ENCODE measurements at places on chromosomes 5 and 9.

DNA sequence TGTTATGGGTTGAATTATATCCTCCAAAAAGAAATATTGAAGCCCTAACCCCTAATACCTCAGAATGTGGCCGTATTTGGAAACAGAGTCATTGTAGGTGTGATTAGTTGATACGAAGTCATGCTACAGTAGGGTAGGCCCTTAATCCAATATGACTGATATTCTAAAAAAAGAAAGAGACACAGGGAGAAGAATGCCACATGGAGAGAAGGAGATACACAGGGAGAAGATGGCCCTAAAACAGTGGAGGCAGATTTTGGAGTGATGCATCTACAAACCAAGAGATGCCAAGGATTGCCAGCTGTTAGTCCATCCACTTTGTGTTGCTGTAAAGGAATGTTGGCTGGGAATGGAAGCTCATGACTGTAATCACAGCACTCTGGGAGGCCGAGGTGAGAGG is 21.3 kb downstream of the ARRDC3 start:
- no peak for DNase-seq

GRCh38 chr5:141605523-141606277 is 13.1 kb downstream of the DIAPH1 start:
- no peak for DNase-seq

DNA sequence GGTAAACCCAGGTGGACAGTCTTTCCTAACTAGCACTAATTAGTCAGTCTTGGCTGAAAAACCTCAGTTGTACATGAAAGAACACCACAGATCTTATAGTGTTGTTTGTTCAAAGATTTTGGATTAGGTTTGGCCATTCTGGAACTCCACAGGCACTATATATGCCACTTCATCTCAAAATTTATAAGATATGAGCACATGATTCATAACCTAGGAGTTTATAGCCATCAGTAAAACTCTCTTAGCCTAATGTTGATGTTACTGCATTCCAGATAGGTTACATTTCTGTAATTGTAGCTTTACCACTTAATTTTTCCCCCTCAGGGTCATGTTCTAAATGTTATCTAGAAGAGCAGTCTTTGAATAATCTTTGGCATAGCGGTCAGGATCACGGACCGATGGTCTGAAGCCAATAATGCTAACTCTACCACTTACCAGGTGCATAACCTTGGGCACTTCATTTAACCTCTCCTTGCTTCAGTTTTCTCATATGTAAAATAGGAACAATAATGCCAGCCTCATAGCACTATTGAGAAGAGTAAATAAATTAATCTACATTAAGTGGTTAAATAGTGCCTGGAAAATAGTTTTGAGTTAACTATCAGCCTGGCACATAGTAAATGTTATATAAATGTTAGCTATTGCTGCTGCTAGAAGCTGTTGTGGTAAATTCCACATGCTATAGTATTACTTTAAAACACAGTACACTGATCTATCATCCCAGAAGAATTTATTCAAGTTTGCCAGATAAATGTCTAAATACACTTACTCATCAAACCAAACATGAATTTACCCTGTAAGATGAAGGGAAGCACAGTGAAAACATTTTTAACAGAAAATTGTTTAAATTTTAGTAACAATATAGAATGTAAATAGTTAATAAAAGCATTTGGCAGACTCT is 743.9 kb downstream of the NR2F1-AS1 start:
- no peak for DNase-seq

- DNase-seq = no peak
Measured at GRCh38 chr9:34124099-34124498, 2.4 kb downstream of the DCAF12 start.

GRCh38 chr5:160001457-160001856 is 7.5 kb upstream of the TTC1 start:
- no peak for DNase-seq

DNA sequence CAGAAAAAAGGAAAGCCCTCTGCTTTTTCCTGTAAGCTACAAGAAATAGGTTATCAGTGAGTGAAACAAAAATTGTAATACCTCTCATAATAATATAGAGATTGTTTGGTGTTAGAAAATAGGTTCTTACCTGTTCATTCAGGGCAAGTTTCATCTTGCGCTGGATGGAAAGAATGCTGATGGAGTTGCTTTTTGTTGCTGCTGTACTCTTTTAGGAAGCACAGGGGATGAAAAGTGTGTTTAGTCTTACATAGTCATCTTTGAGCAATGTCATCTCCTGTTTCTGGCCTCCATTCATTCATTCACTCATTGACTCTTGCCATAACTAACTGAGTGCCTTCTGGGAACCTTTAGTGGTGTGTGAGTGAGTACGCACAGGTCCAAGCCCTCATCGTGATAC is 6.4 kb downstream of the ENTREP1 start:
- DNase-seq = no peak

GRCh38 chr5:96924016-96924443 is 11.8 kb upstream of the LNPEP start:
- no peak for DNase-seq

GRCh38 chr5:138033386-138033808 is 518 bp upstream of the FAM13B start:
- no peak for DNase-seq

GRCh38 chr5:124876983-124877382 is 130.5 kb upstream of the ZNF608 start:
- no peak for DNase-seq

DNA sequence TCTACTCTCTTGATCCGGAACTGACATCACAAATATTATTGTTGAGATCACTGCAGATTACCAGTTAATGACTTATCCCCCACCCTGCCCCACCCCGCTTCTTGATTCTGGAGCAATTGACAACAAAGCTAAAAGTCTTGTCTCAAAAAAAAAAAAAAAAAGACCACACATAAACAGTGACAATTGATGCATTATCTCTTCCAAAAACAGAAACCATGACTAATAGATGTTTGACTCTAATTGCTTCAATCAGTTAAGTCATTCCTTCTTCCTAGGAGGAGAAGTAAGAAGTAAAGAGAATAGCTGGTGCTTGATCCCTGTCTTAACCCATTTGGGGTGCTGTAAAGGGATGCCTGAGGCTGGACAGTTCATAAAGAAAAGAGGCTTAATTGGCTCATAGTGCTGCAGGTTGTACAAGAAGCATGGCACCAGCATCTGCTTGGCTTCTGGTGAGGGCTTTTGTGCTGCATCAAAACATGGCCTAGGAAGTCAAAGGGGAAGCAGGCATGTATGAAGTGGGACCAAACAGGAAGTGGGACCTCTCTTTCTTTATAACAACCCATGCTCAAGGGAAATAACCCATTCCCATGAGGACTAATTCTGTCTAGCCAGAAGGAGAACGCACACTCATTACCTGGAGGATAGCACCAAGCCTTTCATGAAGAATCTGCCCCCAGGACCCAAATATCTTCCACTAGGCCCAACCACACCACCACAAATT is 158.7 kb downstream of the TMEM167A start:
- peak; percentile 77 for DNase-seq

- peak; percentile 60 for DNase-seq
Measured at GRCh38 chr5:78544561-78545201, 103.9 kb downstream of the LHFPL2 start.

DNA sequence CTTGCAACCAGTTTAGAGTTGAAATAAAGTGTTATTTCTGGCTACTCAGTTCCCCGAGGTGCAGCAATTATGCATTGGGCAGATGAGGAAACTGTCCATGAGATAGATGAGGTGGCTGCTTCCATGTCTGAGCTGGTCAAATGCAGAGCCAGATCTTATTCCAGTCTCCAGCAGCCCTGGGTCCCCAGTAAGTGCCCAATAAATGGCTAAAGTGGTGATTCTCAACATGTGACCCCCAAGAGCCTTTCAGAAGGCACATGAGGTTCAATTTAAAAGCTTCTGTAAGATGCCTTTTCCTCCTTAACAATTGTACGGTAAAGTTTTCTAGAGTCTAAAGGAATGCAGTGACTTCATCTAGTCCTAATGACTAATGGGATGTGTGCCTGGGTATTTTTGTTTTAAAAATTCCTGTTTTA is 17.5 kb downstream of the ATOX1 start:
- no peak for DNase-seq

DNA sequence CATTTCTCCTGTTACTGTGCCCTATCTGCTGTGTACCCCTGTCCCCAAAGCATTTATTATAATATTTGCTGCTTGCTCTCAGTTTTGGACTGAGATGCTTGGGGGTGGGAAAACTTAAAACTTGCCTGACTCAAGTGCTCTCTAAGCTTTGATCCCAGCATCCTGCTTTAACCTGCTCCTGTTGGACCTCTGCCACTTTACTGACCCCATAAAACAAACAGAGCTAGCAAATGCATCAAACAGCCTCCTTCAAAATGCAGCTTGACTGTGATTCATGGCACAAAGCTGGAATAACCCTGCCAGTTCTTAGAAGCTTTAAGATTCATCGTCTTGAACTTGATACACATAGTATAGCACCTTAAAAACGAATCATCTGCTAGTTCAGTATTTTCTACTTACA is 212.5 kb downstream of the DEPDC1B start:
- DNase-seq = no peak

- no peak for DNase-seq
Measured at GRCh38 chr5:131245312-131245711, 18.5 kb upstream of the CDC42SE2 start.

DNA sequence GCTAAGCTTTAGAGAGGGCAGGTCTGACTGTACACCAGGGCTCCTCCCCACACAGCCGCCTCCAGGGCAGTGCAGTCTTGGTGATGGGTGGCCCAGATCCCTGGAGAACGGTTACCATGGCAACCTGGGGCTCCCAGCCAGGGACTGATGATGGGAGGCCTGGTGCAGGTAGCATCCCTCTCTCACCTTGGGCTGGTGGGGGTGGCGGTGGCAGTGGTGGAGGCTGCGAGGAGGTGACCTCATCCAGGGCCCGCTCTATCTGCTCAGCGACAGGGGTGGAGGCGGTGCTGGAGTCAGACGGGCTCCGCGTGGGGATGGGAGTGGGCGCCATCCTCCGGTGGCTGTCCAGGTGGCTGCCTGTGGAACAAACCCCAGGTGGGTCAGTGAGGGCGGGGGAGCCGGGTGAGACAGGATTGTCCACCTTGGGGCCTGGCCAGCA is 12.3 kb downstream of the PRR7 start:
- DNase-seq = peak; percentile 86

GRCh38 chr9:93964685-93965084 is 9.5 kb upstream of the BARX1 start:
- no peak for DNase-seq

GRCh38 chr5:52989781-52990527 is 802 bp downstream of the ITGA2 start:
- DNase-seq = peak; percentile 69

- no peak for DNase-seq
Measured at GRCh38 chr5:58773744-58774441, 191.0 kb downstream of the RAB3C start.

DNA sequence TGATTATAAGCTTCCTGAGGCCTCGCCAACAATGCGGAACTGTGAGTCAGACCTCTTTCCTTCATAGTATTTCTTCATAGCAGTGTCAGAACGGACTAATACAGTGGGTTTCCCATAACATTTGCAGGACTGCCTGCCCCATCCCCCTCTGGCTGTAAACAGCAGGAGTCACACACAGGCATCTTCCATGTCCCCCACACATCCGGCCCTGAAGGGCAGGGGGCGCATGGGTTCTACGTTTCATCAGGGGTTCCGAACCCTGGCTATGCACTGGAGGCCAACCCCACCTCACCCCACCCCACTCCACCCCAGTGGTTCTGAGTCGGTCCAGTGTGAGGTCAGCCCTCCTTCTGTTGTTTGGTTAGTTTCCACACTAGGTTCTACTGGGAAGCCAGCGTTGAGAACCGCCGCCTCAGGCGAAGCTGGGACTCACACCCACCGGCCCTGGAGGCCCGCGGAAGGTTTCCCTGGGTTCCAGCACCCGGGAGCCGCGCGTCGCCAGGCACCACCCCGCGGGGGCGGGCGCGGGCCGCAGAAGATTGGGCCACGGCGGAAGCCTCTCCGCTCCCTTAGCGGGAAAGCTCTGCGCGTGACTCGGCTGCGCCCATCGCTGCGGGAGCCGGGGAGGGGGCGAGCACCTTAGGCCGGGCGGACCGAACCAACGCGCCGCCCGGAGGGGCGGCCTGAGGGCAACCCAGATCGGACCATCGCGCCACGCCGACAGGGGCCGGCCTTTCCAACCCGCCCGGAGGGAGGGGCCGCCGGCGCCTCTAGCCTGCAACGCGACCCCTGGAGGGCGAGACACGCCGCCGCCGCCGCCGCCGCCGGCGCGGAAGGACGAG is at the start of gene RUSC2:
RUSC2 (plus strand) TSS at position 799 of the 842 bp plus-strand sequence. CDS start 56,411 bp downstream, outside the sequence.
- DNase-seq = peak; percentile 96

DNA sequence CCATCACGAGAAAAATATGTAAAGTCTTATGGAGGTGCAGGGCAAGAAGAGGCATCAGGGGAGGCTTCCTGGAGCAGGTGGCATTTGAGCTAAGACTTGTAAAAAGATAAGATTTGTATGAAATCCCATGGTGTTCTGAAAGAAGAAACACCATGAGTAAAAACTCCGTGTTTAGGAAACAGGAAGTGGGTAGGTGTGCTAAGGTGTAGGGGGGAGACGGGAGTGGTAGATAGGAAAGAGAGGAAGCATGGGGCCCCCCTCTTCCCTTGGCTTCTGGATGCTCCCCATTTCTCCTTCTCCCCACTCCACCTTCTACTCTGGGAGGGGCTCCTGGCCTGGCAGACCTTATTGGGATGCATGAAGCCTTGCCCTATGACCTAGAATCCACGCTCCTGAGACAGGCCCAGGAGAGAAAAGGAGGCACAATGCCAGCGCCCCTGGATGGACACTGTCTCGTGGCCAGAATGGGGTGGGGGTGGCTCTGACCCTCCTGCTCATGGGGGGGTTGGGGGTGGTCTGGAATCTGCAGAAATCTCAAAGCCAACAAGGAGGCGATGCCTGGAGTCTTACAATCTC is 103.6 kb downstream of the GTF3C4 start:
- DNase-seq = no peak

DNA sequence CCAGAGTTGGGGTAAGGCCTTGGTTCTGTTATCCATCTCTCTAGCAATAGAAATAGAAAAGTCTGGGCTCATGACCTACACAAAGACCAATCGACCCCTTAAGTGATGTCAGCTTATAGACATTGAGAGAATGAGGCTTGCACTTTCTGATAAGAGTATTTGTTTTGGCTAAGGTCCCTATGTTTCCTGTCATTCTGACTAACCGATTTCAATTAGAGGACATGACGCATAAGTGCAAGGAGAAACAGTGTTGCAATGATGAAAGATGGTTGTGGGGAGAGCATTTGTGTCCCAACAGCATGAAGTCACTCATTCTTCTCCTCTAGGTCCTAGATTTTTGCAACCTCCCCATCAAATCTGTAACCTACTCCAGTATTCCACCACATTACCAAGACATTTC is 255.1 kb downstream of the MAT2B start:
- no peak for DNase-seq

GRCh38 chr5:15774632-15775031 is 274.7 kb downstream of the FBXL7 start:
- DNase-seq = no peak
